ENCODE measurements at places on chromosomes 6 and 20.

- no peak for DNase-seq
These were observed 84.2 kb downstream of the TMEM242 start for GRCh38 chr6:157239148-157239547.

DNA sequence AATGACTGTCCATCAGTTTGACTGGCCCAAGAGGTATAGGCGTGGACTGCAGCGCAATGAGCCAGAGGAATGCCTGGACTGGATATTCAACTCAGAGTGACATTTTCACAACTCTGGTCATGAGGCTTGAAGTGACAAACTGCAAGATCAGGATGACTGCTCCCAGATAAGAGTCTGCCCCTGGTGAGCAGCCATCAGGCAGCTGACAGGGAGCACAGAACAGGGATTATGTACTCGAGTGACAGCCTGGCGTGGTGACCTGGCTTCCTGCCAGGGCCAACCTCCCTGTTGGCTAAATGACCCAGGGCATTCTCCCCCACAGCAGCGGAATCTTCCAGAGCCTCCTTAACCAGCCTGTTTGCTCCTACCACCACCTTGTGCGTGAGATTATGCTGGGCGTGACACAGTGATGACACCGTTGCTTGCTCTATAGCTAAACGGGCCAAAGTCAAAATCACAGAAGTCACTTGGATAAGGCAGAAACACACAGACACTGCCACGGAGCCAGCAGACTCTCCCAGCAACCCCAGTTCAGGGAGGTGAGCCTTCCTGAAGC lies 209.1 kb upstream of the JARID2 start:
- peak; percentile 23 for DNase-seq

GRCh38 chr6:45466686-45467085 lies 89.0 kb upstream of the SUPT3H start:
- no peak for DNase-seq

GRCh38 chr6:33320315-33321181 lies 3.0 kb upstream of the ZBTB22 start:
- no peak for DNase-seq

GRCh38 chr6:44035621-44036020 lies 91.6 kb downstream of the MRPL14 start:
- no peak for DNase-seq

GRCh38 chr6:87806099-87806498 lies 104.1 kb upstream of the AKIRIN2 start:
- DNase-seq: no peak

DNA sequence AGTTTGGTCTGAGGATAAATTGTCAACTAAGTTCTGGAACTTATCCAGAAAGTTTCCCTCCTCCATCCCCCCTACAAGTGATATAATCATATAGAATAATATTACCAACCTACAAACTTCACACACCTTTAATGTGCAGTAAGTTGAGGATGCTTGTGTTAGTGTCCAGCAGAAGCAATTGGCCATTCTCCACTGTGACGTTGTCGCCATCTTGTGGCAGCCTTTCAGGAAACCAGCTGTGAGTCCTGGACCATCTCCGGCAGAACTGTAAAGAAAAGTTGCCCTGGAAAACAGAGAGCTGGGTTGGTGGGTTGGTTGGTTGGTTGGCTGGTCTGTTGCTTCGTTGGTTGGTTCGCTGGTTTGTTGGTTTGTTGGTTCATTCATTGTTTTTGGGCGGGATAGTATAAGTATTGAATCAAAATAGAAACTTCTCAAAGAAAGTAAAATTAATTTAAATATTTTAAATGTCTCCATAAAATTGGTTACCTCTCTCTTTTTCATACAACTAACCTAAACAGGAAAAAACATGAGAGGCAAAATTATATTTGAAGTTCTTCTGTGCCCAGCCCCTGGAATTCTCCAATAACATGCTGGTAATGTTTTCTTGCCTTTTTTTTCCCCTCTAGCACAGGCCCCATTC lies 127.5 kb downstream of the PKHD1 start:
- DNase-seq: peak; percentile 7

DNA sequence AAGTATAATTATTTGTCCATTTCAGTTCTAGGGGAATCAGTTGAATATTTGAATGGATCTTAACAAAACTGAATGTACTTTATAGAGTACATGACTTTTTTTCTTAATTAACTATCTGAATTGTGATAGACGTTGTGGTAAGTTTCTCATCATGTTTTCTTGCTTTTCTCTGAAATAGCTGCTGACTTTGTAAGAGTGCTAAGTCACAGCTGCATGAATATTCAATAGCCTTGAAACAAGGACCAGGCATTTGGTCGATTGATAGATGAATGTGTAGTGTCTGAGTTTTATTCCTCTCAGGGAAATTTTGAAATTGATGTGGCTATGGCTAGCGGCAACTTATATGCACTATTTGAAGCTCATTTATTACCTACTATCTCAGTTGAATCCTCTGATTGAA lies 56.0 kb downstream of the ADGRB3 start:
- DNase-seq: no peak

- DNase-seq: no peak
These were observed 47.2 kb downstream of the FIG4 start for GRCh38 chr6:109738255-109738654.

- DNase-seq: no peak
These were observed 1025.0 kb upstream of the GJE1 start for GRCh38 chr6:141107591-141108160.

GRCh38 chr6:39173270-39173669 lies 56.0 kb downstream of the KCNK5 start:
- DNase-seq: no peak

GRCh38 chr6:56370561-56371211 lies 123.3 kb upstream of the COL21A1 start:
- no peak for DNase-seq

Data from C1 segment of cervical spinal cord (tissue), 14 donors.